Left cardiac atrium (tissue), 4 donors: ENCODE measurements at places on chromosomes 3 and 15. TPM values are rescaled to one million over a fixed set of nuclear protein-coding genes. Genes with fewer than 3 reads are reported as not detected.

GRCh38 chr3:56795097-56795828 is 6.5 kb downstream of the ARHGEF3 start:
- no peak for DNase-seq

DNA sequence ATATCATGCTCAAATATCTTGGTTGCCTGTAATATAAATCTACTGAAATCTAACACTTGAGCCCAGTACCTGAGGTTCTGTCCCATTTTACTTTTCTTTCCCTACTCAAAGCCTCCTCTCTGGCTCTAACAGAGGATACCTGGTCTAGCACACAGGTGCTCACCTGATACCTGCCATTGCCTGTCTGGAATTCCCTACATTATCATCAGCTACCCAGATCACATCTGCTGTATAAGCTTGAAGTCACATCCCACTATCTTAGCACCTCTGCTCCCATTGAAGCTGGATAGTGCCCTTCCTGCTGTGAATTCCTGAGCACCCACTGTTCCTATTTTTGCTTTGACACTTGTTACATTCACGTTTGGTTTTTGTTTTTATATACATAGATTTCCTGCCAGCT is 30.5 kb downstream of the GYG1 start:
- no peak for DNase-seq

DNA sequence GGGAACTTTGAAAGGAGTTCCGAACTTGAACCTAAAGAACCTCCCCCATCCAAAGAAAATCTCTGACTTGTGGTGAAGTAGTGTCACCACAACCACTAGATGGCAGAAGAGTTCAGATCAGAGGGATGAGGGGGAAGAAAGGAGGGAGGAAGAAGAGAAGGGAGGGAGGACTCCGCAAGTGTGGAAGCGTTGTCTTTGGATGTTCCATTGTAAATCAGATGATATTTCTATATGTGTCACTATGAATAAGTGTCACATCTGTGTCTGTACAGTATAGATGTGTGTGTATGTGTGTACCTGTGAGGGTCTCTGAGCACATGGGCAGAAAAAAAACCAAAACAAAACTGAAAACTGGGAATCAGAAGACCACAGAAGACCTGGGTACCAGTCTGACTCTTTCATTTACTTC is 16.9 kb downstream of the SLC24A1 start:
- DNase-seq: no peak

DNA sequence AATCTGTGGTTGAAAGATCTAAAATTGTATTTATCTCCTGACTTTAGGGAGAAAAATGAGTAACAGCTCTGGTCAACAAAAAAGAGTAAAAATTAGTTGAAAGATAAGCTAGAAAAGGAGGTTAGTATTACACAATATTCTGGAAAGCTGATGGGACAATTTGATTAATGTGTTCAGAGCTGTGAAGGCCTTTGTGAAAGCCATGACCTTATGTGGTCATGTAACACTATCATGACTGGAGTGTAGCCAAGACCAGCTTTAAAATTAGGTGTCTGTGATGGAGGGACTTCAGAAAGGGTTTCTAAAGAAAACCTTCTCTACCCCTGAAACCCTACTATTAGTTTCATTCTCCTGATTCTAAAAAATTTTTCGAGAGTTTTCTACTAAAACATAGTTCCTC is 127.2 kb downstream of the NFKBIZ start:
- DNase-seq: no peak

The EOMES gene
- 0.74 TPM for total RNA-seq

DNA sequence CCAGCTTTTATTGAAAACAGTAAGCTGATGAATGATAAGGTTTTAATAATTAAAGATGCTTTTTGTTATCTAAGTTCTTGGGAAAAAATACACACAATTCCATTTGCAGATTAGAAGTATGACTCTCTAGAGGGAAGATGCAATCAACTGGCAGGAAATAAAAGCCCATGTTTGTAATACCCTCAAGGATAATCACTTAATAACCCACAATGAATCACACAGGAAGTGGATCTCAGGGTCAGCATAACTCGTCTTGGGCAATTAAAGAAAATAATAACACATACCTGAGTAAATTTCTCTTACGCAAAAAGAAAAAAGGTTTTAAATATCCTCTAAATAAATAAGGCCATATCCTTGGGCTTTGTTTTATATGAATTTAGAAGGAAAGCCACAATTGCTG is 9.4 kb upstream of the EID1 start:
- no peak for DNase-seq

The DLL4 gene
- total RNA-seq: 8.5 TPM

The SPINK8 gene
- total RNA-seq: not detected

The TRAT1 gene
- 0.50 TPM for total RNA-seq

GRCh38 chr15:29864501-29864900 is 42.2 kb upstream of the TJP1 start:
- DNase-seq: no peak

DNA sequence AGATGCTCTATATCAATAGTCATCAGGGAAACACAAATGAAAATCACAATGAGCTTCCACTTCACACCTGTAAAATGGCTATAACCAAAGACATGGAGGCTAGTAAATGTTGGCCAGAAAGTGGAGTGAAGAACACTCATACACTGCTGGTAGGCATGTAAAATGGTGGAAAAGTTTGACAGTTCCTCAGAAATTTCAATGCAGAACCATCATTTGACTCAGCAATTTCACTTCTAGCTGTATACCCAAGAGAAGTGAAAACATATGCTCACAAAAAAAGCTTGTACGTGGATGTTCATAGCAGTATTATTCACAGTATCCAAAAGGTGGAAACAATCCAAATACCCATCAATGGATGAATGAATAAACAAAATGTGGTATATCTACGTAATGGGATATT is 19.2 kb upstream of the TOP2B start:
- DNase-seq: no peak

The VPS13C gene
- total RNA-seq: 33.2 TPM

DNA sequence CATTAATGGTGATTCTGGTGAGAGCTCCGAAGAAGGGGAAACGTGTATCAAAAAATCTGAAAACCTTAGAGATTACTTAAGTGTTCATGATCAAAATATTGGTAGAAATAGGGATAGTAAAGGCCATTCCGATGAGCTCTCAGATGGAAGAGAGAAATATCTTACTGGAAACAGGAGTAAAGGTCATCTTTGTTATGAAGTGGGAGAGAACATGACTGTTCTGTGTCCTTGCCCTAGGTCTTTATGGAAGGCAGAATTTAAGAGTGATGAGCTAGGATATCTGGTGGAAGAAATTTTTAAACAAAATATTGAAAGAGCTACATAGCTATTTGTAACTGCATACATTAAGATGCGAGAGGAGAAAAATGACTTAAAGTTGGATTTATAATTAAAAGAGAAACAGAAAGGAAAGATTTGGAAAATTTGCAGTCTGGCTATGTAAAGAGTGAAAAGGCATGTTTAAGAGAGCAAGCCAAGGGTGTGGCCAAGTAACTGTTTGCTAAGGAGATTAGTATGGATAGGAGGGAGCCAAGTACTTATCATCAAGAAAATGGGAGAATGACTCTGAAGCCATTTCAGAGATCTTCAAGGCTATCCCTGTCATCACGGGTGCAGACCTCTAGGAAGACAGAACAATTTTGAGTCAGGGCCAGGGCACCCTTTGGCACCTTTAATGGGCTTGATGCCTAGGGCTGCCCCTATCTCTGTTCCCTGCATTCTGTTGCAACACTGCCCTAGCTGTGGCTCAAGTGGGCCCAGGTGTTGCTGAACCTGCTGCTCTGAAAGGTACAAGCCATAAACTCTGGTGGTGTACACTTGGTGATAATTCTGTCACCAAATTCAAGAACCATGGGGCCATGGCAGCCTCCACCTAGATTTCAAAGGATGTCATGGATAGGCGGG is 27.3 kb downstream of the SLMAP start:
- no peak for DNase-seq

DNA sequence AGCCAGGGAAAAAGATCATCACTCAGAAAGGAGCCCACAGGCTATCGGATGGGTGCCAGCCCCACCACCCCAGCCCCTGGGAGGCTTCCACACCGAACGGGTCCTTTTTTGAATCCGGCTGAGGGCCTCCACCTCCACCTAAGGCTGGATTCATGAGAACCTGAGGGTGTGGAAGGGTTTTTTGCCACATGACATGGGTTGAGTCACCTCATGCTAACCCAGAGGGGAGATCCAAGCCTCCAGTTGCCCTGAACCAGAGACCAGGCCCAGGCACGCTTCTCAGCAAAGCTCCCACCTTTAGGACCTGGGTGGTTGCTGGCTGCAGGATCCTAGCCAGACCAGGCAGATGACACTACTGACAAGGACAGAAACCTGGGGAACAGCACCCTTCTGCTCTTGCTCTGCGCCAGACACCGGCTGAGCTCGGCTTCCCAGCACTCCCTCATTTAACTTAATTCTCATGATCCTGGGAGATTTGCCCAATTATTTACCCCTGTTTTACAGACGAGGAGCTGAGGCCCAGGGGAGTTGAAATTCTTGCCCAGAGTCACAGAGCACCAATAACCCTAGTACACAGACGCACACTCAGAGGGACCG is 25.6 kb downstream of the DUSP7 start:
- DNase-seq: no peak

DNA sequence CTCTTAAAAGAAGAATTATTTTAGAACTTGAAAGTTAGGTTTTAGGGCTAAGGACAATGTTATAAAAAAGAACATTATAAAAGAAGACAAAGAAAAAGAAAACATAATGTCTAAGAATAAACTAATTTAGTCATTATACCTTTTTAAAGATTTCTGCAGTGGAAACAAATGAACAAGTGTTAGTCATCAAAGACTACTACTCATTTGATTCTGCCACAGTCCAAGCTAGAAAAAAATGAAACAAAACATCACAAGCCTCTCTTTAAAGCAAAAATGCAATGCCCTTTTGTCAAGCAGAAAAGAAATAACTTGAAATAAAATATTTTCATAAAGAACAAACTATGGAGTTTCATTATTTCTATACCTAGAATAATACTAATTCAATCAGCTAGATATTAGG is 102.0 kb downstream of the TBC1D5 start:
- no peak for DNase-seq

- no peak for DNase-seq
Measured at GRCh38 chr3:38111201-38111600, 25.7 kb downstream of the ACAA1 start.

- no peak for DNase-seq
Measured at GRCh38 chr3:134696155-134696554, 45.3 kb upstream of the KY start.

- no peak for DNase-seq
Measured at GRCh38 chr3:43649365-43649968, 27.7 kb upstream of the ANO10 start.

- no peak for DNase-seq
Measured at GRCh38 chr3:114299941-114300624, 6.3 kb downstream of the TIGIT start.

The CPNE9 gene
- total RNA-seq: not detected

The SI gene
- total RNA-seq: not detected

- no peak for DNase-seq
Measured at GRCh38 chr15:76146812-76147211, 87.0 kb downstream of the TMEM266 start.

GRCh38 chr3:148914936-148915690 is 50.0 kb downstream of the CPA3 start:
- DNase-seq: no peak

GRCh38 chr15:31799715-31800321 is 230.5 kb upstream of the CHRNA7 start:
- peak; percentile 21 for DNase-seq

The FSIP1 gene
- total RNA-seq: 0.52 TPM

The PRSS50 gene
- total RNA-seq: not detected

DNA sequence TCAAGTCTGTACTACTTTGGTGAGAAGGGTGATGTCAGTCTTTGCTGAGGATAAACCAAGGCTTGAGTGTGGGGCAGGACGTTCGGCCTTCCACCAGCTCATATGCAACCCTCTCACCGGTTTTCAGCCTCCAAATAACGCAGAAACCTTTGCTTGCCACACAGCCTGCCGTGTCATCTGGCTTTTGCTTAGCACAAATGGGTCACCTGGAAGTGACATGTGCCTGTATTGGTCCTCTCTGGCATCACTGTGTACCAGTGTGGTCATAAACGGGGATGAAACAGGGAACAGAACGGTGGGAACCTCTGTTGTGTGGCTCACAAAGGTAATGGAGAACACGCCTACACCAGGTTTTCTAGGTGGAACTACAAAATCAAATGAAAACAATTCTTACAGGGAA is 7.1 kb downstream of the POMGNT2 start:
- DNase-seq: no peak

The AADACL2 gene
- total RNA-seq: not detected

DNA sequence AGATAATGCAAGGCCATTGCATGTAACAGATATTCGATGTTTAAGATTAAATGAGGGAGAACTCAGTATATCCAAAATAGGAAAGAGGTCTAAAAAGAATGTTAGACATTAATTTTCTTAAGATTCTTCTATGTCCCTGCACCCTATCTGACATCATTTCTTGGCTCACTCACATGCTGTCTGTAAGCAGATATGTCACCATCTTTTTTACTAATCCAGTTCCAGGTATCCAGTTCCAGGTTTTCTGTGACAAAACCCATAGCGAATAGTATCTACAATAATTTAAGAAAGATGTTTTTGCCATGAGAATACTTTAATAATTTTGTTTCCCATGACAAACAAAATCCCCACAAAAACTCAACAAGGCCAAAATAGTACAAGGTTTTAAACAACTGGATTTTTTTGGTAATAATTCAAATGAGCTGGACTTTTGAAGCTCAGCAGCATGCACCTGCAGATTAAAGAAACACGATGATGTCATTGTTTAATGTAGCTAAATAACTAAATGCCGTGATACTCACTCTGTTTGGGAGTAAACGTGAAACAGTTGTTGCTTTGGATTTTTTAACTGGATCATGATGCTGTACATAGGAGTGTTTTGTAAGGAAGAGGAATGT is 867.6 kb downstream of the EPHA3 start:
- DNase-seq: no peak

- no peak for DNase-seq
Measured at GRCh38 chr3:44019736-44020135, 221.9 kb upstream of the TOPAZ1 start.

DNA sequence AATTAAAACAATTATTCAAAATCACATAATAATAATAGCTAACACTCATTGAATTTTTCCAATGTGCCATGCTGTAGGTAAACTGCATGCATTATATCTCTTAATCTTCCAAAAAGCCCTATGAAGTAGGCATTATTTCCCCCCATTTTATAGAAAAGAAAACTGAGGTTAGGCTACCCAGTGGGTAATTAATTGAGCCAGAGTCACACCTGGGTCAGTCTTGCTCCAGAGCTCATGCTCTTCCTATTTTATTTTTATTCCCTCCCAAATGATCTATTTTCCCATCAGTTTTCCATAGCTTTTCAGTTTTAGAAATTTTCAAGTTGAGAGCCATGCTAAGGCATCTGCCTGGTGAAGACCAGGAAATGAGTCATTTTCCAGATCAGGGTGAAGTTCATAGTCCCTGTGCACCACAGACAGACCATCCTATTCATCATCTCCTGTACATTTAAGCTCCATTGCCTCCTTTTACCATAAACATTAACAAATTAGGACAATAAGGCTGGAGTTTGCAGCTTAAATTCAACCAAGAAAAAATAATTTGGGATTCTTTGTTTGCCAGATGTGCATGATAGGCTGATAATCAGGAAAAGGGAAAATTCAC is 417.3 kb downstream of the OTOL1 start:
- DNase-seq: no peak
